ENCODE measurements at places on chromosomes 7 and 10. TPM values are rescaled to one million over a fixed set of nuclear protein-coding genes. Genes with fewer than 3 reads are reported as not detected.

GRCh38 chr7:38051786-38052185, 126.3 kb upstream of the STARD3NL start:
- H3K36me3 ChIP-seq = no peaks in the 10 kb centered on the region
- no peak overlapping the region for H3K4me3 ChIP-seq
- no peak for DNase-seq
- H3K27ac ChIP-seq = no peak overlapping the region
- H3K4me1 ChIP-seq = no peaks in the 10 kb centered on the region
- no peaks in the 10 kb centered on the region for H3K27me3 ChIP-seq

DNA sequence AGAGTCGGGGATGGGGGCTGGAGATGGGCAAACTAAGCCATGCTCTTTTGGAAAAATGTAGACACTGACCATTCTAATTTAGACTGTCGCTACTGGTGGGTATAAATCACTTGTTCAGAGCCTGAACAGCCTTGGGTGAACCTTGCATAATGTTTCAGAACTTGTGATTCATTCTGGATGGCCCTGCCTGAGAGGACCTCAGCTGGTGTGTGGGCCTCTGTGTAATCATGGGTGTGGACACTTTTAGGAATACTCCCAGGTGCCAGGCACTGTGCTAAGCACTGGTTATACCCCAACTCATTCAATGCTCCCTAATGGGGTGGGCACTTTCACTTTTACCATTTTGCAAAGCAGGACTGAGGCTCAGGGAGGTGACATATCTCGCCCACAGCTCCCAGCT, 26.8 kb upstream of the TM9SF3 start:
- DNase-seq = no peak
- H3K27ac ChIP-seq = no peak overlapping the region

GRCh38 chr10:9824631-9825071, 1193.0 kb upstream of the CELF2 start:
- H3K4me3 ChIP-seq = no peak overlapping the region
- no peak for DNase-seq
- H3K4me1 ChIP-seq = no peaks in the 10 kb centered on the region
- H3K36me3 ChIP-seq = no peaks in the 10 kb centered on the region
- no peak overlapping the region for H3K27ac ChIP-seq

CFAP43 gene
- total RNA-seq = 0.27 TPM

GRCh38 chr10:111077785-111078504, 1.1 kb downstream of the ADRA2A start:
- H3K4me1 ChIP-seq = no peaks in the 10 kb centered on the region
- no peaks in the 10 kb centered on the region for H3K27me3 ChIP-seq
- no peaks in the 10 kb centered on the region for H3K36me3 ChIP-seq
- H3K27ac ChIP-seq = no peak overlapping the region

DNA sequence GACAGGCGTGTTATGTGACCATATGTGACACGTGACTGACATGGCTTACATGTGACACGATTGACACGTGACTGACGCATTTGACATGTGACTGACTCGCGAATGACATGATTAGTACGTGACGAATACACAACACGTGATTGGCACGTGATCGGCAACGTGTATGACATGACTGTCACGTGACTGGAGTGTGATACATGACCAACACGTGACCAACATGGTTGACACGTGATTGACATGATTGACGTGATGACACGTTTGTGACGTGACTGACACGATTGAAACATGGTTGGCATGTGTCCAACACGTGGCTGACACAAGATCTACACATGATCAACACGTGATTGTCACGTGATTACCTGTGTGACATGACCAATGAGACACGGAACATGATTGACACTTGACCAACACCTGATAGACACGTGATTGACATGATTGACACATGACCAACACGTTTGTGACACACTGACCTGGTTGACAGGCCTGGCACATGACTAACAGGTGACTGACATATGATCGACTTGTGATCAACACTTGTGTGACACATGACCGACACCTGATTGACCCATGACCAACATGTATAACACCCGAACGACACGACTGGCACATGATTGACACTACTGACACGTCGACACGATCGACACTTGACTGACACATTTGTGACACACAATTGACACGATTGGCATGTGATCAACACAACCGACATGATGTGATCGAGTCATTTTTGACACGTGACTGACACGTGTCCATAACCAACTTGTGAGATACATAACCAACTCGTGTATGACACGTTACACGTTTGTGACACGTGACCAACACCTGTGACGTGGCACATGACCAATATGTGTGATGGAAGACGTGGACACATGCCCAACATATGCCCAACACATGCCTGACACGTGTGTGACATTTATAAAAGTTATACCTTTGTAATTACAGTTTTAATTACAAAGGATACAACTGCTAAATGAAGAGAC, 21.1 kb downstream of the CRPPA start:
- H3K36me3 ChIP-seq = no peaks in the 10 kb centered on the region
- no peak overlapping the region for H3K4me3 ChIP-seq
- DNase-seq = no peak
- no peaks in the 10 kb centered on the region for H3K4me1 ChIP-seq

DNA sequence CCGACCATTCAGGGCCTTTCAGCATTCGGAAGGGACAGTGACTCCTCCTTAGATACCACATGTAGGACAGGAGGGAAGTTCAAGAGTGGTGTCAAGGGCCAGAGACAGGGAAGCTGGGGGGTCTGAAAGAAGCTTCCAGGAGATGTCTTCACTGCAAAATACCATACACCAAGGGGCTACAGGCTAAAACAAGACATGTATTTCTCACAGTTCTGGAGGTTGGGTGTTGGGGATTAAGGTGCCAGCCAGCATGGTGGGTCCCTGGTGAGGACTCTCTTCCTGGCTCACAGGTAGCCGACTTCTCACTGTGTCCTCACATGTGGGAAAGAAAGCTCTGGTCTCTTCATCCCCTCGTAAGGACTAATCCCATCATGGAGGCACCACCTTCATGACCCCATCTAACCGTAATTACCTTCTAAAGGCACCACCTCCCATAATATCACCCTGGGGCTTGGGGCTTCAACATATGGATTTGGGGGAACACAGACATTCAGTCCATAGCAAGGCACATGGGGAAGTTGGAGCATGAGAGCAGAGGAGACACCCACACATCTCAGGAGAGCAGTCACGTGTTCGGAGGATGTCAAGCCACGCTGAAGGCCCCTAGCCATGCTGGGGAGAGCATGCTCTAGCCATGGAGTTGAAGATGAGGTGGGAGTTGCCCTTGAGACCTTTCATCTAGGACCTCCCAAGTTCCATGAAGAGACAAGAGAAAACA, 73.9 kb upstream of the GDF10 start:
- DNase-seq = no peak
- H3K27ac ChIP-seq = no peak overlapping the region

- DNase-seq = no peak
- no peaks in the 10 kb centered on the region for H3K27me3 ChIP-seq
- H3K27ac ChIP-seq = no peak overlapping the region
- no peaks in the 10 kb centered on the region for H3K4me1 ChIP-seq
- H3K4me3 ChIP-seq = no peak overlapping the region
Observed at GRCh38 chr7:66183700-66184099, 21.4 kb upstream of the TPST1 start.

DNA sequence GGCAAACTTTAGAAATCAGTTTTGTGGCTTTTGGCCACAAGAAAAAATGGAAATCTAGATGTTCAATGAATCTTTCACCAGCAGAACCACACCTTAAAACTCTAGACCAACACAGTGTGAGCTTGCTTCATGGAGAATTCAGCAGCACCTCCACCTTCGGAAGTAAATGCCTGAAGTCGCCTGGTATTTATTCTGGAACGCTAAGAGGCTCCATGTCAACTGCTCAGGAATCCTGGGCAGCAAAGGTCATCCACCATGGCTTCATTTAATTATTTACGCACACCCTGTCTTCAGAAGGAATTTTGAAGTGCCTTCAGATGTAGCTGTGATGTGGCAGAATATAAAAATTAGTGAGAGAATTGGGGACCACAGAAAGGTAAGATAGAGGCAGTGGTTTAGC, 167.7 kb downstream of the GFRA1 start:
- H3K27ac ChIP-seq = no peak overlapping the region
- no peaks in the 10 kb centered on the region for H3K36me3 ChIP-seq
- no peak overlapping the region for H3K4me3 ChIP-seq
- no peaks in the 10 kb centered on the region for H3K4me1 ChIP-seq

DNA sequence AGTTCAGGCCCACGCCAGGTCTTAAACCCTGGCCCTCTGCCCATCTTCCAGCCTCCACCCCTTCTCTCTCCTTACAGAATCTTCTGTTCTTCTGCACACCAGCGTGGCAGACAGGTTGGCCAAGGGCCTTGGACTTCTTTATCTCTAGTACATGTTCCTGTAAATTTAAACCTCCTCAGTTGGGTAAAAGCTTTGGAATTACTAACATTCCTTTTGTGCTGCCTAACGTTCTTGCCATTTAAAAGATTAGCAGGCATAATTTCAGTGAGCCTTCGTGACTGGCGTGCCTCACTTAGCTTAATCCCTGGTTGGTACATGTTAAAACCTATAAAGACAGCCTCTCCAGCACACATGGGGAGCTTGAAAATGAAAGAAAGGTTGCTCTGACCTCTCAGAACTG, 192.2 kb downstream of the CUX1 start:
- H3K4me1 ChIP-seq = no peaks in the 10 kb centered on the region
- no peaks in the 10 kb centered on the region for H3K36me3 ChIP-seq
- peak overlapping the region; percentile 79 for H3K27ac ChIP-seq

GRCh38 chr10:103888113-103888841, 29.7 kb downstream of the STN1 start:
- no peaks in the 10 kb centered on the region for H3K27me3 ChIP-seq
- H3K4me3 ChIP-seq = no peak overlapping the region
- DNase-seq = peak; percentile 96
- no peaks in the 10 kb centered on the region for H3K36me3 ChIP-seq
- peak overlapping the region; percentile 60 for H3K27ac ChIP-seq

- no peak overlapping the region for H3K4me3 ChIP-seq
- H3K4me1 ChIP-seq = no peaks in the 10 kb centered on the region
- no peaks in the 10 kb centered on the region for H3K27me3 ChIP-seq
Observed at GRCh38 chr7:84624527-84624926, 429.9 kb upstream of the SEMA3A start.

DNA sequence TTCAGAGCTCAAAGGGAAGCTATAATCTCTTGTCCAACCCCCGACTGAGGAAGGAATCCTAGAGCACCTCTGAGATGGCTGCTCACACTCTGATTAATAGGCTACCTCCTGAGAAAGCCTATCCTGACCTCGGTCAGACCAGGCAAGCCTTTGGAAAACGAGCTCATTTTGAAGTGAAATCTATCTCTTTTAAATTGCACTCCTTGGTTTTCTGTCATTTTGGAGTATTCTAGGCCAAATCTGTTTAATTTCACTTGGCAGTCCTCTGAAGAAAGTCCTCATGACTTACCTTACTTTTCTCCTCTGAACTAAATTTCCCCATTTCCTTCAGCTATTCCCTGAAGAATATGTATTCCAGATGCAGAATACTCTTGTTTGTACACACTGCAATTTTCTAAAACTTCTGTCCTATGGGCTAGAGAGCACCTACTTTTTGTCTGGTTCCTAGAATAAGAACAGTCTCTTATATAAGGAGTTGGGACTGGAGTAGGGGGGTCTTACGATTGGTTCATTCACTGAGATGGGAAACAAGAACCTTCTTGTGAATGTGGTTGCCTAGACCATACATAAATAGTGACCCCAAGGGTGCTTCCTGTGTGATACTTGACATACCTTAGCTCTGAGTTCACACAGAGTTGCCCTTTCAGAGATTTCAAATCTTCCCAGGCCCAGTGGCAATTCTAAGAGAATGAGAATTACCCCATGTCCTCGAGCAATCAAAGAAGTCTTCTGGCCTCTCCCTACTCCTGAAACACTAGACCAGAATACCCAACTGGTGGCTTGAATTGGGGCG, 31.9 kb upstream of the HPS1 start:
- H3K36me3 ChIP-seq = no peaks in the 10 kb centered on the region
- H3K27me3 ChIP-seq = no peaks in the 10 kb centered on the region

DNA sequence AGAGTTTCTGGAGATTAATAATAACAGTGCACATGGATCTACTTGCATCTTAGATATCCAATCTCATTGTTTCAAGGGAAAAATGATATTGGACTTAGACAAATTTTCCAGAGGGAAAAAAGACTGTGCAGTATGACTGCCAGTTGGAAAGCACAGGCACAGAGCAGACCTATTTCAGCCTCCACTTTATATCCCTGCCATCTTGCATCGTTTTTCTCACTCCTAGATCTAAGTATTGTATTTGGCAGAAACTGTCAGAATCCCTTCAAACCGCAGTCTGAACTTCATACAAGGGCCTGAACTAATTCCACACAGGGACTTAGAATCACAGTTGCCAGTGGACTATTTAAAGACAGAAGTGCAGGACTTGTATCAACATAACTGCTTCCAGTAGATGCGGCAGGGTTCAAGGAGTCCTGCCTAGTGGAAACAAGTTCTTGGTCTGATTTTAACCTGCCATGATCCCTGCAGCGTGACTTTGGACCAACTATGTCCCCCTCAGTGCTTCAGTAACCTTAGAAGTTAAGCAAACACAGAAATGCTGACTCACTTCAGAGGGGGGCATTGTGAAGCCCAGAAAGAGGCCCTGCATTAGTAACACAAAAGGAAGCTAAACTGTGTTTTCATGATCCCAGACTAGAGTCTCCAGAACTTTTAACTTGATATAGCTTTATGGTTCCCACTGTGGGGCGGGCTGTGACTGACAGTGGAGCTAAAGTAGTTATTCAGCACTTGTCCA, 95.7 kb upstream of the PALS2 start:
- H3K27me3 ChIP-seq = no peaks in the 10 kb centered on the region
- H3K27ac ChIP-seq = peak overlapping the region; percentile 96
- no peaks in the 10 kb centered on the region for H3K36me3 ChIP-seq
- peaks cover 6% of the 10 kb centered on the region for H3K4me1 ChIP-seq
- no peak for DNase-seq

TECPR1 gene
- total RNA-seq = 48.0 TPM

- no peaks in the 10 kb centered on the region for H3K36me3 ChIP-seq
- no peaks in the 10 kb centered on the region for H3K27me3 ChIP-seq
- DNase-seq = peak; percentile 87
- peak overlapping the region; percentile 36 for H3K4me3 ChIP-seq
- H3K4me1 ChIP-seq = no peaks in the 10 kb centered on the region
Observed at GRCh38 chr10:47165711-47166404, 134.1 kb upstream of the GDF10 start.

- peaks cover 3% of the 10 kb centered on the region for H3K4me1 ChIP-seq
- no peak for DNase-seq
- H3K27ac ChIP-seq = no peak overlapping the region
Observed at GRCh38 chr7:120951826-120952225, 1.2 kb downstream of the ING3 start.

DNA sequence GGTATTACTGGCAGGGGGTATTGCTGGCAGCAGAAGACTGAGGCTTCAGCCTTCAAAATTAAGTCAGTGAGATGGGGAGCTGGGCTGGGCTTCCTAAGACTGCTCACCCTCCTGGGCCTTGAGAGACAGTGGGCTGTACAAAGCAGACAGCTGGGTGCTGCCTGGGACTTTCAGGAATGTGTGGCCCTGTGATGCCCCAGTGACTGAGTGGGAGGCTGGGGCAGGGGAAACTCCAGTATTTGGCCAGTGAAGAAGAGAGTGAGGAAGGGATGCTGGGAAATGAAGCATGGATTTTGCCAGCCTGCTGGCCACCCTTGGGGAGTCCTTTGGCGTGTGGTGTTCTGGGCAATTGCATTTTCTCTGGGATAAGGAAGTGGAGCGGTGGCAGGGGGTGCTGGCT, 442 bp downstream of the ANKRD2 start:
- no peaks in the 10 kb centered on the region for H3K4me1 ChIP-seq
- DNase-seq = no peak
- peaks cover 2% of the 10 kb centered on the region for H3K36me3 ChIP-seq
- H3K27me3 ChIP-seq = no peaks in the 10 kb centered on the region
- H3K4me3 ChIP-seq = no peak overlapping the region
